Stimulated activated CD4-positive, alpha-beta T cell treated with anti-CD3 and anti-CD28 coated beads, Interleukin-1b, Interleukin-23, amount 100 ng/mL, for 1 hour (primary cell): ENCODE measurements at places on chromosomes 1 and 21.

GRCh38 chr1:232393010-232393409, 236.9 kb downstream of the SIPA1L2 start:
- no peak for DNase-seq

GRCh38 chr1:195768936-195769335, 839.3 kb downstream of the KCNT2 start:
- DNase-seq: no peak

GRCh38 chr1:117657031-117657430, 51.2 kb downstream of the TENT5C start:
- no peak for DNase-seq

DNA sequence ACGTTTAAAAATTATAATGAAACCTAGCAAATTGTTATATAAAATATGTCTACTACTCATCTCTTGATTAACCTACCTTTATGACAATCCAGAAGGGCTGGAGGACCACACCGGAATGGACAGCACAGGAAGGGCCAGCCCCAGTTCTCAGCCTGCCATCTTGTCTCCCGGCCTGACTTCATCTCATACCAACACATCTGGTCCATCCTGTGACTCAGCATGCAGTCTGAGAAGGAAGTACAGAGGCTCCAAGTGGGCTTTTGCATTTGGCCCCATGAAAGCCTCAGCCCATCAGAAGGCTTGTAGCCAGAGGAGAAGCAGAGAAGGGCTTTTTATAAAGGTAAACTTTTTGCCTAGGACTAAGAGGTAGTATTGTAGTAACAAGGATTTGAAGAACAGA, 436.6 kb downstream of the MRPL39 start:
- no peak for DNase-seq

- no peak for DNase-seq
These were observed 11.4 kb downstream of the SMYD2 start for GRCh38 chr1:214292322-214292721.

- no peak for DNase-seq
These were observed 68.6 kb upstream of the SPATA6 start for GRCh38 chr1:48540587-48540986.

- DNase-seq: no peak
These were observed 52.7 kb downstream of the SLC9A1 start for GRCh38 chr1:27102134-27102706.

GRCh38 chr1:111497592-111497991, 5.8 kb downstream of the ADORA3 start:
- no peak for DNase-seq

DNA sequence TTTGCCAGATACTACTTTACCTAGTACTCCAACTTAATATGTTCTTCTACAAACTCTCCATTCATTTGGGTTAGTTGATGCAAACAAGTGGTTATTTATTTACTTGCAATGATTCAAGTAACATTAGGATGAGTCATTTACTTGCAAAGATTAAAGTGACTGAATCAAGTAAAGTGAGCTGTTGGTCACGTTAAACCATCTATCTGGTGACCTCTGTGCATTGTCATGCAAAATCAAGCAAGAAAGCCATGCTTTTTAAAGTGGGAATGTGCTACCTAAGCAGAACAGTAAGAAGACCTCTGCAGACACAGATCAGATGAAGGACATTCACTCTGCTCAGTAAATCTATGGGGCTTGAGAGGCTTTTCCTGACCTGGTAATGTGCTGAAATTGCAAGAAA, 254.7 kb downstream of the LRRIQ3 start:
- no peak for DNase-seq
